Neural progenitor cell (in vitro differentiated cells): ENCODE measurements at places on chromosomes 7 and 10.

GRCh38 chr7:1596181-1597043 lies 26.6 kb upstream of the PSMG3 start:
- H3K36me3 ChIP-seq: no peaks in the 10 kb centered on the region
- no peak overlapping the region for H3K4me3 ChIP-seq
- no peaks in the 10 kb centered on the region for H3K27me3 ChIP-seq
- no peak overlapping the region for H3K27ac ChIP-seq
- no peaks in the 10 kb centered on the region for H3K4me1 ChIP-seq

- H3K4me1 ChIP-seq: no peaks in the 10 kb centered on the region
- no peaks in the 10 kb centered on the region for H3K36me3 ChIP-seq
- no peak for DNase-seq
- H3K27ac ChIP-seq: no peak overlapping the region
- H3K4me3 ChIP-seq: no peak overlapping the region
Measured at GRCh38 chr10:111129363-111129762, 52.5 kb downstream of the ADRA2A start.

DNA sequence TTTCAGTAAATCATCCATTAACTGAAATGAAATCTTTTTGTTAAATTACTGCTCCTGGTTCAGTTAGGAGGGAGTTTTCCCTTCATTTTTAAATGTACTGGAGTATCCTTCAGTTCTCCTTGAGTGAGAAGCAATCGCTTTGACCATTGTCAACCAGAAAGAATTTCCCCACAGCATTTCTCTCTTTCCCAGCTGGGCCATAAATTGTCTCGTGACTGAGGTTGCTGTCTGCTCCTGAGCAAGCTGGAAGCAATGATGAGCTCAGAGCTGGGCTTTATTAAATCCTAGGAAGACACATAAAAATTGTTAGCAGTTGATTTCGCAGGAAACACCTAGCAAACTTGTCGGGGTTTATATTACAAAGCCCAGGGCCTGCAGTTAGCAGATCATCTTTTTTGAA lies 102.0 kb upstream of the INSYN2A start:
- no peak for DNase-seq
- peaks cover 10% of the 10 kb centered on the region for H3K4me1 ChIP-seq
- no peak overlapping the region for H3K4me3 ChIP-seq
- H3K27ac ChIP-seq: no peak overlapping the region
- no peaks in the 10 kb centered on the region for H3K27me3 ChIP-seq

DNA sequence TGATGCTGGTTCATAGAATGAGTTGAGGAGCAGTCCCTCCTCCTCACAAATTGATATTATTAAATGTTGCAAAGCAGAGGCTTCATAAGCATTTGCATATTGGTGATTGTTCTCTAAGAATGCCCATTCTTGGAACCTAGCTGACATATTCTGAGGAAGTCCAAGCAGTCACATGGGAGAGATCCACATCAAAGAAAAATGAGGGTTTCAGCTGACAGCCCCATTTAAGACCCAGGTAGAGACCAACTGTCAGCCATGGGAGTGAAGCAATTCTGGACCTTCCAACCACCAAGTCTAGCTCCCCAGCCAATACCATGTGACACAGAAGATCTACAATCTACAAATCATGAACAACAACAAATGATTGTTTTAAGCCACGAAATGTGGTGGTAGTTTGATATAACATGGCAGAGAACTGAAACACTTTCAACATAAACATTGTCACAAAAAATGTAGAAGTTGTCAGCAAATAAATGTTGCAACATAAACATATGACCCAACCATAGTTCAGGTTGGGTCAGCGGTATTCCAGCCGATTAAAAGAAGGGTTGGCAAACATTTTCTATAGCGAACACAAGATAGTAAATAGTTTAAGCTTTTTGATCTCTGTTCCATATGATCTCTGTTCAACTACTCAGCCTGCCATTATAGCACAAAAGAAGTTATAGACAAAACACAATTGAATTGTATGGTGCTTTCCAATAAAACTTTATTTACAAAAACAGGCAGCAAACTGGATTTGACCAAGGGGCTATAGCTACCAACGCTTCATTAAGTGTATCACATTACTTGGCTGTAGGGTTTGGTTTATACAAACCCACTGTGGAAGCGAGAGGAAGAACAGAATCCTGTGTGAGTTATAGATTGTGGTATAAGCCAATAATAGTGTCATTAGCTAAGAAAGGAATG lies 41.4 kb upstream of the MPP7 start:
- no peaks in the 10 kb centered on the region for H3K4me1 ChIP-seq
- no peaks in the 10 kb centered on the region for H3K36me3 ChIP-seq
- H3K27me3 ChIP-seq: no peaks in the 10 kb centered on the region

GRCh38 chr7:22726907-22727713 lies at the start of gene IL6:
TSS of gene IL6 (plus strand) at chr7:22727200. CDS start at chr7:22727263, 63 bp downstream.
- H3K36me3 ChIP-seq: no peaks in the 10 kb centered on the region
- peaks cover 17% of the 10 kb centered on the region for H3K27me3 ChIP-seq
- DNase-seq: peak; percentile 48
- H3K4me1 ChIP-seq: no peaks in the 10 kb centered on the region
- no peak within 1 kb of the TSS for H3K27ac ChIP-seq

GRCh38 chr10:96613576-96613975 lies 26.8 kb upstream of the TM9SF3 start:
- DNase-seq: no peak
- no peak overlapping the region for H3K27ac ChIP-seq
- peaks cover 6% of the 10 kb centered on the region for H3K4me1 ChIP-seq
- H3K4me3 ChIP-seq: no peak overlapping the region
- H3K36me3 ChIP-seq: no peaks in the 10 kb centered on the region

- no peak overlapping the region for H3K27ac ChIP-seq
- no peak overlapping the region for H3K4me3 ChIP-seq
- H3K36me3 ChIP-seq: no peaks in the 10 kb centered on the region
- no peaks in the 10 kb centered on the region for H3K4me1 ChIP-seq
- DNase-seq: no peak
Measured at GRCh38 chr10:129105266-129105665, 361.8 kb upstream of the MGMT start.

- no peaks in the 10 kb centered on the region for H3K36me3 ChIP-seq
- H3K4me1 ChIP-seq: peaks cover 45% of the 10 kb centered on the region
- peak; percentile 40 for DNase-seq
- no peak overlapping the region for H3K27ac ChIP-seq
- no peak overlapping the region for H3K4me3 ChIP-seq
Measured at GRCh38 chr7:13851736-13852135, 137.7 kb downstream of the ETV1 start.

GRCh38 chr7:51366930-51367613 lies 50.5 kb upstream of the COBL start:
- no peaks in the 10 kb centered on the region for H3K36me3 ChIP-seq
- peak; percentile 87 for DNase-seq
- H3K4me3 ChIP-seq: no peak overlapping the region
- H3K4me1 ChIP-seq: peaks cover 9% of the 10 kb centered on the region
- no peak overlapping the region for H3K27ac ChIP-seq
- H3K27me3 ChIP-seq: no peaks in the 10 kb centered on the region

- peaks cover under 1% of the 10 kb centered on the region for H3K27me3 ChIP-seq
- H3K36me3 ChIP-seq: no peaks in the 10 kb centered on the region
- no peaks in the 10 kb centered on the region for H3K4me1 ChIP-seq
- H3K27ac ChIP-seq: no peak overlapping the region
- H3K4me3 ChIP-seq: no peak overlapping the region
- no peak for DNase-seq
Measured at GRCh38 chr7:31101544-31101943, 49.4 kb downstream of the ADCYAP1R1 start.

DNA sequence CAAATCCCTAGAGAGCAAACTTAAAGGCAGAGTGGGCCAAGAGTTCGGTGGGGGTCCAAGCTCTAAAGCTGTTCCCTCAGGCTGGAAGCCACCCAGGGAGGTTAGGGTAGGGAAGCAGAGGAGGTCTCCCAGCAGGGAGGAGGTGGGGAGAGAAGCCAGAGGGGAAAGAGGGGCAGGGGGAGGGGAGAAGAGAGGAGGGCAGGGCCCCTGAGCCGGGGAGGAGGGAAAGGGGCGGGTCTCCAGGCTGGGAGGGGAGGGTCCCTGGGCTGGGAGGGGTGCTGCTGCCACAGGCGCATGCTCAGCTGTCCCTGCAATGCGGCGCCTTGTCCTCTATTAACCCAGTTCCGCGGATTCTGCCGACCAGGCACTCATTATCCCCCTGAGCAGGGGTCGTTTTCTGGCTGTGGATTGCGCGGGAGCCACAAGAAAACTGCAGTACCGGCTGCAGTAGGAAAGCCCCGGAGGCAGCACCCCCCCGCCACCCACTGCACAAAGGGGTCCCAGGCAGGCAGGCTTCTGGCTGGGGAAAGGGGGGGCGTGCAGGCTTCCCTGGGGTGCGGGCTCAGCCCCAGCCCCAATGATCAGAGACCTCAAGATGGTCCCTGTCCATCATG lies 49.3 kb downstream of the CAMK2B start:
- no peak overlapping the region for H3K27ac ChIP-seq
- peak; percentile 94 for DNase-seq
- H3K4me1 ChIP-seq: peaks cover 20% of the 10 kb centered on the region
- H3K4me3 ChIP-seq: peak overlapping the region; percentile 44

GRCh38 chr10:110655320-110655719 lies 11.2 kb downstream of the RBM20 start:
- no peaks in the 10 kb centered on the region for H3K27me3 ChIP-seq
- no peaks in the 10 kb centered on the region for H3K36me3 ChIP-seq
- no peak for DNase-seq

GRCh38 chr10:49377256-49377655 lies 18.6 kb downstream of the DRGX start:
- no peaks in the 10 kb centered on the region for H3K36me3 ChIP-seq
- no peak overlapping the region for H3K4me3 ChIP-seq
- H3K27me3 ChIP-seq: no peaks in the 10 kb centered on the region
- no peaks in the 10 kb centered on the region for H3K4me1 ChIP-seq

- H3K27me3 ChIP-seq: no peaks in the 10 kb centered on the region
- no peak for DNase-seq
- H3K36me3 ChIP-seq: no peaks in the 10 kb centered on the region
Measured at GRCh38 chr10:32159264-32159663, 103.0 kb upstream of the KIF5B start.

- no peaks in the 10 kb centered on the region for H3K36me3 ChIP-seq
- H3K27ac ChIP-seq: no peak overlapping the region
- no peak overlapping the region for H3K4me3 ChIP-seq
- no peak for DNase-seq
- no peaks in the 10 kb centered on the region for H3K4me1 ChIP-seq
Measured at GRCh38 chr7:32045228-32045627, 25.0 kb downstream of the PDE1C start.

DNA sequence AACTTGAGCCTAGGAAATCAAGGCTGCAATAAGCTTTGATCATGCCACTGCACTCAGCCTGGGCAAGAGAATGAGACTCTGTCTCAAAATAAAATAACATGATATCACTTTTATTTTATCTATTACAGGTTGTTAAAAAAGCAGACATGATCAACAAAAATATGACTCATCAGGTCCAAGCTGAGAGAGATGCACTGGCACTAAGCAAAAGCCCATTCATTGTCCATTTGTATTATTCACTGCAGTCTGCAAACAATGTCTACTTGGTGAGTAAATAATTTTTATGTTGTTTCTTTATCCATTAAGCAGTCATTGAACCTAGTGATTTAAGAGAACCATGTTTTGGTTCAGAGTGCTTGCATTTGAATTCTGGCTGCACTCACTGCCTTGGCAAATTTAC lies 3.3 kb downstream of the MASTL start:
- H3K4me1 ChIP-seq: peaks cover 9% of the 10 kb centered on the region
- no peak for DNase-seq
- no peaks in the 10 kb centered on the region for H3K27me3 ChIP-seq
- peaks cover 22% of the 10 kb centered on the region for H3K36me3 ChIP-seq
- no peak overlapping the region for H3K4me3 ChIP-seq
- no peak overlapping the region for H3K27ac ChIP-seq

- no peak for DNase-seq
- H3K27ac ChIP-seq: no peak overlapping the region
- H3K4me3 ChIP-seq: no peak overlapping the region
- H3K4me1 ChIP-seq: no peaks in the 10 kb centered on the region
- H3K27me3 ChIP-seq: no peaks in the 10 kb centered on the region
Measured at GRCh38 chr7:112512451-112513210, 31.8 kb downstream of the LSMEM1 start.

DNA sequence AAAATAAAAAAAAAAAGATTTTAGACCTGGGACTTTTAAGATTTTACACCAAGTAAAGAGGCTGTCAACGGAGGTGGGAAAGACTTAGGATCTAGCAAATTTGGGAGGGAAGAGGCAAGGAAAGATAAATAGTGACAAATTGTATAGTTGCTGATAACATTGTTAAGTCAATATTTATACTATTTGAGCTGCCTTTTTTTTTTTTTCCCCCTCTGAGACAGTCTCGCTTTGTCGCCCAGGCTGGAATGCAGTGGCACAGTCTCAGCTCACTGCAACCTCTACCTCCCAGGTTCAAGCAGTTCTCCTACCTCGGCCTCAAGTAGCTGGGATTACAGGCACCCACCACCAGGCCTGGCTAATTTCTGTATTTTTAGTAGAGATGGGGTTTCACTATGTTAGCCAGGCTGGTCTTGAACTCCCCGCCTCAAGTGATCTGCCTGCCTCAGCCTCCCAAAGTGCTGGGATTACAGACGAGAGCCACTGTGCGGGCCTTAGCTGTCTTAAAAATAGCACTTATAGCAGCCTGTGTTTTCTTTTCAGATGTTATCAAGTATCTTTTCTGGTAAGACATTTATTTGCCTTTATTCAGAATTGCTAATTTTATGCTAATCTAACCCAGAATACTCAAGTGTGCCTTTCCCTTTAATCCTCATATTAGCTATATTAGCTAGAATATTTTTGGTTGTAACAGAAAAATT lies 94.5 kb downstream of the MMRN2 start:
- DNase-seq: no peak
- H3K4me1 ChIP-seq: peaks cover 31% of the 10 kb centered on the region
- H3K4me3 ChIP-seq: no peak overlapping the region
- no peaks in the 10 kb centered on the region for H3K36me3 ChIP-seq
- no peak overlapping the region for H3K27ac ChIP-seq

DNA sequence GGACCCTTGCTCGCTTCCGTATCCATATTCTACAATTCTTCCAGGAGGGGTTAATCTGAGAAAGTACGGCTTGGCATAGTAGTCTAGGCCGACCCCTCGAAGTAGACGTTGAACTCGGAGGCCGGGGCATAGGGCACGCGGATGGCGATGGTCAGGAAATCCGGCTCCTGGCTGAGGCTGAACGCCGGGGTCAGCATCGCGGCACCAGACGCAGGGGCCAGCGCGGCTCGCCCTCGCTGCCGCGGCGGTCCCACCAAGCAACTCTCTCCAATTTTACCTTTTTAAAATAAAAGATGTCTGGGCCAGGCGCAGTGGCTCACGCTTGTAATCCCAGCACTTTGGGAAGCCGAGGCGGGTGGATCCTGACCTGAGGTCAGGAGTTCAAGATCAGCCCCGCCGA lies 7.3 kb upstream of the SGMS1 start:
- H3K36me3 ChIP-seq: no peaks in the 10 kb centered on the region
- peaks cover 2% of the 10 kb centered on the region for H3K4me1 ChIP-seq
- DNase-seq: no peak
- H3K27me3 ChIP-seq: no peaks in the 10 kb centered on the region
- no peak overlapping the region for H3K27ac ChIP-seq

DNA sequence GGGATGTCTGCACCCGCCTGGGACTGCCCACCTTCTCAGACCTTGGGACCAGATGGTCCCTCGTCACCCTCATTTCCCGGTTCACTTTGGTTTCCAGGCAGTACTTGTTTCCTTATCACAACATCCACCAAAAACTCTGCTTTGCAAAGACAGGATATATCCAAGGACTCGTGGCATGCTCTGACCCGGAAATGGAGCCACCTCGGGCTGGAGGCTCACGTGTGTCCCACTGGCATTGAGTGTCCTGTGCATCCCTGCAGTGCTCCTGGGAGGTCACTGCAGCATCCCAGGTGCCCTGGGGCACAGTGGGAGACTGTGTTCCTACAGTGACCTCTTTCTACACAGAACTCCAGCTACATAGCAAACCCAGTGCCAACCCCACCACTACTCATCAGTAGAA lies 611.9 kb upstream of the FOXK1 start:
- no peaks in the 10 kb centered on the region for H3K36me3 ChIP-seq
- no peaks in the 10 kb centered on the region for H3K27me3 ChIP-seq
- H3K4me3 ChIP-seq: no peak overlapping the region
- H3K4me1 ChIP-seq: peaks cover 36% of the 10 kb centered on the region
